ENCODE measurements at places on chromosomes 6 and 20. TPM values are rescaled to one million over a fixed set of nuclear protein-coding genes. Genes with fewer than 3 reads are reported as not detected.
A peak's percentile ranks its signal among the peaks of the same experiment; 100 is the strongest.

The BPIFB3 gene
- 0.17 TPM for total RNA-seq

DNA sequence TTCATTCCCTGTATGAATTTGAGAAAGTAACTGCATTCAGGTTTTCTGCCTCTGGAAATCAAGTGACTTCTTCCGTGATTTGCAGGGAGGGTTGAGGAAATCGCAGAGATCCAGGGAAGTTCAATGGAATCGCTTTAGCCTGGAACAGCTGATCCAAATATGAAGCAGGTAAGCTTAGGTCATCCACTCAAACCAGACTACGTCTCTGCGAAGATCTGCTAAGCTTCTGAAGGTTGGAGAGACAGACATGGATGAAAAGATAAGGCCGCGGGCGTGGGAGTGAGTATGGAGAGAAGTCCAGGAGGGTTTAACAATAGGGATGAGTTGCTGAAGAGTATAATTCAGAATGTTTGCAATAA, 34.2 kb upstream of the BTN3A2 start:
- peak; percentile 30 for DNase-seq

DNA sequence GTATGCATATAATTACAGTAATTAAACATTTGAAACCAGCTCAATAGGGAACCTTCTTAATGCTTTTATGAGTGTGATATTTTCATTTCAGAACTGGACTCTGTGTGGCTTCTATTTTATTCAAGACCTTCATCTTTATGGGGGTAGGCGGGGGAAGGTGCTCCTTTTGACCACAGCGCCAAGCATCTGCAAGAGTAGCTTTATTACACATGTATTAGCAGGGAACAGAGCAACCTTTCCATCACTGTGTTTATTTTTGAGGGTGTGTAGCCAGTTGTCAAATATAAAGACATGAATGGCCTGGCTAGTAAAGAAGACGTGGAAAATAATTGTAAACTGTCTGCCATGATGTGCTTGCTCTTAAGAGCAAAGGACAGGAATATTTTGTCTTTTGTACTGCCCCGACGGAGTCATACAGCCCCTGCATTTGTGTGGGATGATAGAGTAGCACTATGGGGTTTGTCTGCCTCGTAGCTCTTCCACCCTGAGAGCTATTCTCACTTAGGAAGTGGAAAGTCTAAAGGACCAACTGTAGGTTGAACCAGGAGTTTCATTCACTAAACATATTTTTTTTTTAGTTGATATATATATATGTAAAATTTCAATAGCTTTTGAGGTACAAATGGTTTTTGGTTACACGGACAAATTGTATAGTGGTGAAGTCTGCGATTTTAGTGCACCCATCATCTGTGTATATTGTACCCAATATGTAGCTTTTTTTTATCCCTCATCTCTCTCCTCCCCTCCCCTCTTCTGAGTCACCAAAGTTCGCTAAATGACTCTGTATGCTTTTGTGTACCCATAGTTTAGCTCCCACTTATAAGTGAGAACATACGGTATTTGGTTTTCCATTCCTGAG, 91.2 kb downstream of the CARMIL1 start:
- no peak for DNase-seq

The APCDD1L gene
- 0.20 TPM for total RNA-seq

DNA sequence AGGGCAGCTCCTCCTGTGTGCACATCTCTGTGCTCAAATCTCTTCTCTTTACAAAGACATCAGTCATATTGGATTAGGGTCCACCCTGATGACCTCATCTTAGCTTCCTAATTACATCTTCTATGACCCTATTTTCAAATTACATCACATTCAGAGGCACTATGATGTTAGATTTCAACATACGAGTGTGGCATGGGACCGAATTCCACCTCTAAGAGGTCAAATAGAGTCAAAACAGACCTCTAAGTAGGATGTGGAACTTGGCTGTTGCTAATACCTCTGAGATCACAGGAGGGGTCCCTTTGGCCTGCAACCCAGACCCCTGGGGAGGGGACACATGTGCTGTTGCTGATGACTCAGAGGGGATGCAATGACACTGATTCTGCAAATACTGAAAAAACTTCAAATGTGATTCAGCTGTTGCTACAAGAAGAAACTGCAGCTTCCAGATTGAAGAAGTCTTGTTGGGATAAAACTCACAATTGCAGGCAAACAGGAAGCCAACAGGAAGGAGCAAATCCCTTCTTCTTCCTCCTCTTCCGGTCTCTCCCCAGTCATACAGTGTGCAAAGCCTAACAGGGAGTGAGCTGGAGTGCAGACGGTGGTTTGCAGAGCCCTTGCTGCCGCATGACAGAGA, 216.2 kb downstream of the MYLK4 start:
- peak; percentile 41 for DNase-seq

Data from spinal cord (tissue), 10 donors.